Stimulated activated CD8-positive, alpha-beta memory T cell treated with anti-CD3 and anti-CD28 coated beads, Interleukin-4, amount 100 ng/mL, for 4 hours (primary cell): ENCODE measurements at places on chromosomes 12 and 14.

- no peak for DNase-seq
Observed at GRCh38 chr12:110540048-110540447, 37.9 kb downstream of the RAD9B start.

GRCh38 chr12:6199531-6200255 lies 507 bp upstream of the CD9 start:
- no peak for DNase-seq

DNA sequence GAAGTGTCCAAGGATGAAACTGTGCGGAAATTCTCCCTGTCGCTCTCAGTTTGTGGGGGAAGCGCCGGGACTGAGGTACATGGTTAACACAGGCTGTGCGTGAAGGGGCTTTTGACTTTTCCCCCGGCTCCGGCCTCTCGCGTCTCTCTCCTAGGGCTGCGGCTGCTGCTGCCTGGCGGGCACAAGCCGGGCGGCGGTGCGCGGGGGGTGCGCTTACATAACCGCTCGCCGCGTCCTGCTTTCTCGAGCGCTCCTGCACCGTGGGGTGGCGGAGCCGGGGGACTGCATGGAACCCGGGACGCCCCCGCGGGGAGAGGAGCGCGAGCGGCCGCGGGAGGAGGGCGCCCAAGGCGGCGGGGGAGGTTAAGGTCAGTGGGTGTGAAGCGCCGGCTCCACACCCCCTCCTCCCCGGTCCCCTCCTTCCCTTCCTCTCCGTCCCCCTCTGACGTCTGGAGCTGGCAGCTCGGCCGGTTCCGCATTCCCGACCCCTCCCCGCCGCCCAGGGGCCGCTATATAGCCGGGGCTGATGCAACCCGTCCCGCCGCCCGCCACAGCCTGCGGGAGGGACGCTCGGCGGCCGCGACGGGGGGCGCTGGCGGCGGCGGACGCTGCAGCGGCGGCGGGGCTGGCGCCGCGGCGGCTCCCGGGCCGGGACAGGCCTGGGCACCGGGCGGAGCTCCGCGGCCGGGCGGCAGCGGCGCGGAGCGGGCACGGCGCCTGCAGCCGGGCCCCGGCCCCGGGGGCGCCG lies at the start of gene JDP2:
TSS of gene JDP2 (plus strand) at position 541 of the 748 bp plus-strand sequence. CDS start 9,899 bp downstream, outside the sequence.
- no peak for DNase-seq

- no peak for DNase-seq
Observed at GRCh38 chr12:107101651-107102050, 8.3 kb upstream of the CRY1 start.

DNA sequence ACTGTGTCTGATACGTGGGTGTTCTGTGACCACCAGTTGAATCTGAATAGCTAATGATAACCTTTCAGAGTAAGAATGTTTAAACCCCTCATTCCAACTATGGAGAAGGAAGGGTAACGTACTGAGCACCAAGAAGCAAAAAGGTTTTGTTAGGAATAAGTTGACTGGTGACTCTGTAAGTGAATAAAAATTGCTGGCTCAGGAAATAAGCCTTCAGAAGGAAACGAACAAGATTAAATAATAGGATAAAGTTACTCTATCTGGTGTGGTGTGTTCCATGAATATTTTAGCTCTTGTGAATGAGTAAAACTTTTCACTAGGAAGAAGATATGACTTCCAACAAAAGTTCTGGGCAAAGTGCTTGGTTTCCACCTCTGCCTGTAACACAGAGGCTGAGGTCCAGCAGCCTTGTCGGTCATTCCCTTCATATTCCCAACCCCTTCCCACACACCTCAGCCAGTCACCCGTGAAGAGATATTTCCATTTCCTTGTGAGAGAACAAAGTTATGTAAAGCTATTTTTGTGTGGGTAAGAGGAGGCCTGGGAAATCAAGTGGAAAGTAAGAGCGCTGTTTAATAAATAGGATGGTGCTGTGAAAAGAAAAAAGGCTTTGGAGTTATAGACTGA lies 47.1 kb downstream of the ARF6 start:
- DNase-seq = no peak

GRCh38 chr14:105217774-105218173 lies 30.6 kb upstream of the BTBD6 start:
- DNase-seq = no peak

- no peak for DNase-seq
Observed at GRCh38 chr12:19764408-19764807, 325.1 kb downstream of the AEBP2 start.

DNA sequence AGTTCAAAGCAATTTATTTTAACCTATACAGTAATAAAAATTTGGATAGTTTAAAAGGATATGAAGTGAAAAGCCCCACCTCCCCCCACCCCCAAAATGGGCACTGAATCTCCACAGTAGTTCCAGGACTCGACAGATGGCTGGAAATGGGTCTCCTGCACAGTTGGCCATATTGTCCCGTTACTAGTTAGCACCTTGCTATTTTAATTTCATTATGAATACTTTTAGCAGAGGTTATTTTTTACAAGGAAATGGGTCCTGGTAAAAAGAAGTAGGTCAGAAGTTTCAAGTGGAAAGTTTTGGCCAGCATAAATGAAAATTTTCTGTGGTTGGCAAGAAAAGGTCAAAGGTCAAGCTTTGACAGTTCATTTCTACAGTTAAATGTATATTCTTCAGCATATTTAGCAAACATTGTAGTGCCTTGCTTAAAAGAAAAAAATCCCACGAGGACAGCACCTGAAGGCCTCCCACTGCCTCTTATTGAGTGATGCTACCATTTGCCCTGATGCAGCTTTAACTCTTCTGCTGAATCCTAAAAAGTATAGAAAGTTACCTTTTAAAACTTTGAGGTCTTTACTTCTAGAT lies 28.3 kb downstream of the MTHFD1 start:
- DNase-seq = no peak

GRCh38 chr14:43900173-43900655 lies 606.9 kb downstream of the FSCB start:
- no peak for DNase-seq

DNA sequence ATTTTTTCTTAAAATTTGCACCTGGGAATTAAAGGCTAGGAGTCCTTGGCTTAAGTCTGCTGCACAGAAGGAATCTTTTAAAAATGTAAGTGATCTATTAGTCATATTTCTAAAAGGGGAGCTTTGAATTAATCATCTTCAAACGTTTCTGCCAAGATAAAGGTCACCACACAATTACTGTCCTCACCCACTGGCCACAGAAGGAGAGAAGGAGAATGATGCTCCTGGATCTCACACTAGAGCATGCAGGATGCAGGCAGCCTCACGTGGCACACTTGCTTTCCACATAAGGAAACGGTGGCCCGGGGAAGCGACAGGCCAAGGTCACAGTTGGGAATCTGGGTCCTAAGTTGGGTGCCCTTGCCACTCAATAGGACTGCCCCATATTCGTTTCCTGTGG lies 16.9 kb downstream of the PLEKHG7 start:
- no peak for DNase-seq

DNA sequence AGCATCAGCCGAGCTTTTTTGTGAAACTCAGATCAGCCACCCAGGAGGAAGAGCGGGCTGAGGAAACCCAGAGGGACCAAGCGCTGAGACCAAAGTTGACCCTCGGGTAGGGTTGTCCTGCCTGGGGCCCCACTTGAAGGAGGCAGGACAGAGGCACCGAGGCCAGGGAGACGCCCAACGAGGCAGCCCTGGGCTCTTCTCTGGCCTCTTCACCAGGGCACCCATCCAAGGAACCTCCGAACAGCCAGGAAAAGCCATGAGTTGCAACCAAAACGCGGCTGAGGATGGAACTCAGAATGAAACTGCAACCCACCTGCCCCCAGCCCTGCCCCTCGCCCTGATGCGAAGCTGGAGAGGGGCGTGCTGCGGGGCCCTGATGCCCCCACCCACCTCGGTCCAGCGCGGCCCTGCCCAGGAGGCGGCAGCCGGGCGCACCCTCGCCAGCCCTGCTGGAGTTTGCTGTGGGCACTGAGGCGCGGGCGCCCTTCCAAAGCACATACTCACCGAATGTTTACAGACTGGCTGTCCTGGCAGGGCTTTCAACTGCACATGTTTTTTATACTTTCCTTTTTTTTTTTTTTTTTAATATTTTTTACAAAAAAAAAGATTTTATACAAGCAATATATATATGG lies 41.9 kb downstream of the JDP2 start:
- DNase-seq = no peak

- no peak for DNase-seq
Observed at GRCh38 chr14:78324353-78324752, 154.2 kb downstream of the NRXN3 start.

GRCh38 chr14:43360239-43360638 lies 1146.8 kb downstream of the FSCB start:
- no peak for DNase-seq
